NCI-H1694 (cell line): ENCODE measurements at places on chromosomes 6 and 20.

DNA sequence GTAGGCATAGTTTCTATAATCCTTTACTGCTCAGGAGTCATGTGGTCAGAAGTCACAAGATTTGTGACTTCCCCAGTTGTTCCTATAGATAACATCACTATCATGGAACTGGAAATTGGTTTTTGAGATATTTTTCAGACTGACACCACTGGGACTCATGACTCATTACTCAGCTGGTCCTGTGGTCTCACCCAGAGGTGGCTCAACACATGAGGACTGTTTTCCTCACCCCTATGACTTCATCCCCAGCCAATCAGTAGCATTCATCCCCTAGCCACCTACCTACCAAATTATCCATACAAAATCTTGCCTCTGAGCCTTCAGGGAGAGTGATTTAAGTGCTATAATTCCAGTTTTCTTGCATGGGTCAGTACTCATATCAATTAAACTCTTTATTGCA lies 1217.7 kb downstream of the EPHA7 start:
- no peak for DNase-seq

DNA sequence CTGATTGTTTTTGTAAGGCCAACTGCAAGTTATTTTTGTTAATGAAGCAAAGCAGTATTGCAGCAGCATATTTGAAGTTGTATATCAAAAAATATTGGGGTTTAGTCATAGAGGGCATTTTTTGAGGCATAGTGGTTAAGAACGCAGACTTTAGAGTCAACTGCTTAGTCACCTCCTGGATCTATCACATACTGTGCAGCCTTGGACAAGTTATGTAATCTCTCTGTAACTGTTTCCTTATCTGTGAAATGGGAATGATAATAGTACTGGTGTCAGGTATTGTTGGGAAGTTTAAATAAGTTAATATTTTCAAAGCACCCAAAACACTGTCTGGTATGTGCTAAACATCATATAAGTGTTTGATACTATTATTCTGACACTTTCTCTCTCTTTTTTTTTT lies 27.2 kb upstream of the EFHC1 start:
- no peak for DNase-seq

- peak; percentile 20 for DNase-seq
Observed at GRCh38 chr20:38649275-38649891, 47.8 kb downstream of the ARHGAP40 start.

DNA sequence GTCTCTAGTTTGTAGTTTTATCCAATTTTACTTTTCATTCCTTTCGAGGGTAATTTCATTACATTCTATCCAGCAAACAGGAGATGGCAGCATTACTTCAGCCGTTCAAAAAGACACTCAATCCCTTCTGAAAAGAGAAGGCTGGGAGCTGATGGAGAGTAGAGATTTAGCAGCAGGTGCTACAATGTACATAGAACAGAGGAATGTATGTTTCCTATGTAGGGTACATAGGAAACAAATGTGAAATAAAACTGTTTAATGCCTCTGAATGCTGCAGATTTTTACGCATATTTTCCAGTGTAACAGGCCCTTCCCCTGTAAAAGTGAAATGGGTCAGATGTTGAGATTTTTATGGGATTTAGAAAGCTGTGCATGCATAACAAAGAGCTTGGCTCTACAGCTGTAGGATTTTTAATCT lies 16.0 kb downstream of the RPS12 start:
- DNase-seq, result no peak

- DNase-seq, result no peak
Observed at GRCh38 chr20:22575087-22575721, 9.2 kb downstream of the FOXA2 start.

GRCh38 chr6:131412960-131413830 lies 159.8 kb upstream of the ARG1 start:
- DNase-seq, result no peak

DNA sequence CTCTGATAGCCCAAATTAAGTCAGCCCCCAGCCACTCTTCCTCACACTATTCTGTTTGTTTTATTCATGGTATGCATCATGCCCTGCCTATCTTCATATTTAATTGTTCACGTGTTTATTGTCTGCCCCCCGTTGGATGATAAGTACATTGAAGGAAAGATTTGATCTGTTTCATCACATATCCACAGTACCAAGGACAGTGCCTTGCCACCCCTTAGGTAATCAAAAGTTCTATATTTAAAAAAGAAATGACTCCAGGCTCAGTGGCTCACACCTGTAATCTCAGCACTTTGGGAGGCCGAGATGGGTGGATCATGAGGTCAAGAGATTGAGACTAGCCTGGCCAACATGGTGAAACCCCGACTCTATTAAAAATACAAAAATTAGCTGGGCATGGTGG lies 10.2 kb upstream of the RIN2 start:
- no peak for DNase-seq

DNA sequence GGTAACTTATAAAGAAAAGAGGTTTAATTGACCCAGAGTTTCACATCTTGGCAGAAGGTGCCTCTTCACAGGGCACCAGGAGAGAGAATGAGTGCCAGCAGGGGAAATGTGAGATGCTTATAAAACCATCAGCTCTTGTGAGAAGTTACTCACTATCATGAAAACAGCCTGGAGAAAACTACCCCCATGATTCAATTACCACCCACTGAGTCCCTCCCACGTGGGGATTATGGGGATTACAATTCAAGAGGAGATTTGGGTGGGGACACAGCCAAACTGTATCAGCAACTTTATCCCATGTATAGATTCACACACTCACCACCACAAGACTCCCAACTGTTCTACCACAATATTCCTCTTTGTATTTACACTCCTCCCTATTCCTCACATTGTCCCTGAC lies 10.6 kb downstream of the PDSS2 start:
- DNase-seq, result no peak

DNA sequence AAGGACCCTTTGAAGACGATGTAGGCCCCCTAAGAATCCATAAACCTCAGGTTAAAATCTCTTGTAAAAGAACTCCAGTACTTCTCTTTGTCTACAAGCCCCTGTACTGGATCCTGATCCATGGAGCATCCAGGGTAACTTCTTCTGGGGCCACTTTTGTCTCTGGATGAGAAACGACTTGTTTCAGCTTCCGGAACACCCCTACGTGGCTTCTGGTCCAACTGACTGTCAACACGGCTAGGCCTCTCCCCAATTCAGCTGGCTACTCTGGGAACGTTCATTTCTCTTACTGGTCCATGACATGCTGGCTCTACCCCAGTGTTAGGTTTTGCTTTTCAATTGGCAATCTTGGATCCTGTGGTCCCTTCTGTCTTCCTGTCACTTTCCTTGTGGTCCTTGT lies 198.0 kb downstream of the BACH2 start:
- DNase-seq, result no peak

- DNase-seq, result no peak
Observed at GRCh38 chr6:45697605-45698004, 318.1 kb downstream of the CLIC5 start.

- DNase-seq, result no peak
Observed at GRCh38 chr6:170199716-170200115, 91.2 kb downstream of the DLL1 start.

DNA sequence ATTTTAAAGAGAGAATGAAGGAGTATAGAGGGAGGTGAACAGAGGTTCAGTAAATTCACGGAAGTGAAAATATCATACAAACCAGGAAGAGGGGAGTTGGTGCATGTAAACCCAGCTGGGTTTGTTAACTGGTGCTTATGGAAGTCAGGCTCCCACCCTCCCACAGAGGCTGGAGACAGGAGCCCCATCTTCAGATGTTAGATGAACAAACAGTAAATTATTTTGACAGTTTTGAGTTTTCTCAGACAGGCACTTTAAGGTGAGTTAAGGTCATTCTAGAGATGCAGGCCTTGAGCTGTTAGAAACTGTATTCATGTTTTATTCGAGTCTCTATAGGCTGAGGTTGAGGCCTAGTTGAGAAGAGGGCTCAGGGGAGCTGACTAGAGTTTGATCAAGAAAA lies 41.8 kb upstream of the FUCA2 start:
- no peak for DNase-seq

DNA sequence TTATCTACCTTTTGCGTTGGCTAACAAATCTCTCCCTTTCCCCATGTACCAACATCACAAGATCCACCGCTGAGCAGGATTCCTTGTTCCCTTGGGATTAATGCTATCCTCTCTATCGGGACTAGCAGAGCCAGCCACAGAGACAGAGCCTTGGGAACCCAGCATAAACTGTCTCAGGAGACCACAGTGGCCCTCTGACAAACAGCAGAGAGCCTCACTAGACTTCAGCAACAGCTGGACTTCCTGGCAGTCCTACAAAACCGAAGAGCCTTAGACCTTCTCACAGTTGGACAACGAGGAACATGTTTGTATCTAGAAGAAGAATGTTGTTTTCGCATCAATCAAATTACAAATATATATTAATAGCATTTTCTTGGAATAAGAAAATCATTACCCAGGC lies 39.6 kb upstream of the POU5F1 start:
- DNase-seq, result no peak

DNA sequence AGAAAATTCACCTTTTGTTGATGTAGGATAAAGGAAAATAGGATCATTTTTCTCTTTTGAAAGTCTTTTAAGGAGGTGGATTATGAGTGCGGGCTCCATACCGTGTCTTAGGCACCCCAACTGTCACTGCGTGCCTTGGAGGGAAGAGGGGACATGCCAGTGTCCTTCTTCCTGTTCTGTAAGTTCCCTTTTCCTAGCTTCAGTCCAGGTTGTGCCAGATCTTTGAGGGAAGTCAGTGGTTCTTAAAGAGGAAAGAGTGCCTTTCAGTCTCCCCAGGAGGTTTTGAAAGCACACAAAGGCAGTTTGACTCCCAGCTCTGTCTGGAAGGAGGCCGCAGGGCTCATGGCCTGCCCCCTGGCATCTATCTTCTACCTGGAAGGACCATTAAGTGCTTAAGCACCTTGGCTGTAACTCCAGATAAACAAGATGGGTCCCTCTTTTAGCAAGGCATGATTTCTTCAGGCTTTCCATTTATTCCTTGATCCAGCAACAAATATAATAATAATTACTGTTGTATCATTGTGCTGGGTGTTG lies 13.0 kb downstream of the EFCAB8 start:
- no peak for DNase-seq

GRCh38 chr6:90703336-90703735 lies 116.5 kb upstream of the MAP3K7 start:
- DNase-seq, result no peak

GRCh38 chr6:45965792-45966191 lies 49.9 kb downstream of the CLIC5 start:
- no peak for DNase-seq

DNA sequence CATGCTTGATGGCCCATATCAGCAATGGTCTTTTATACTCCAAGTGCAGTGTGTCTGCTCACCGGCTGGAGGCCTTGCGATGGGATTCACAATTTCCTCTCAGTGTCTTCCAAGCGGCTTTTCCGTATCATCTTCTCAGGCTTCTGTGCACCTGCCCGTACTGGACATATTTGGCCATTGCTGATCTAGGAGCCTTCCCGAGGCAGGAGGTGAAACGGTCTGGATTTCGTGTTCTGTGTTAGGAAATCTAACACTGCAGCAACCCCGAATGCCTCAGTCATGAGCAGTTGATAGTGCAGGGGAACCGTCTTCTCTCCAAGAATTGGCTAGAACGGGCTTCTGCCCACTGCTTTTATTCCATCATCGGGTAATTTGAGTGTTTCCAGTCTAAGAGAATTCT lies 60.5 kb downstream of the PPP1R14C start:
- no peak for DNase-seq

DNA sequence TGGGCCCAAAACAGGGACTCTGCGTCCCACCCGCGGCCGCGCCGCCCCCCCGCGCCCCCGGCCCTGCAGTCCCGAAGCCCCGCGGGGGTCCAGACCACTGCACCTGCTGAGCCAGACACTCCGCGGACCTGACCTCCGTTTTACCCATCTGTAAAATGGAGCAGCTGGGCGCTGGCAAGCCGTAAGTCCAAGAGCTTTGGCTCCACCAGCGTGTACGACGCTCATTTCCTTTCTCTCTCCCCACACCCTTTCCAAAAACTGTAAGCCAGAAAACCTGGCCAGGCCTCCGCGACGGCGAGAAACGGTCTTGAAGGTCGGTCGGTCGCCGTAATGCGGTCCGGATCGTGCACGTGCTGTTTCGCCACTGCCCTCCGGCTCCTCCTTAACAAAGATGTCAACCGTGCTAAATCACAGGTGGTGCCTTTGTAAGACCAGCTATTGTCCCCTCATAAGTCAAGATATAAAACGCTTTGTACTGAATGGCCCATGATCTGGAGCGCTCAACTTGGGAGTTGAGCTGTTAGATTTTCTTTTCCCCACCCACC lies 7.8 kb upstream of the NR2E1 start:
- no peak for DNase-seq

DNA sequence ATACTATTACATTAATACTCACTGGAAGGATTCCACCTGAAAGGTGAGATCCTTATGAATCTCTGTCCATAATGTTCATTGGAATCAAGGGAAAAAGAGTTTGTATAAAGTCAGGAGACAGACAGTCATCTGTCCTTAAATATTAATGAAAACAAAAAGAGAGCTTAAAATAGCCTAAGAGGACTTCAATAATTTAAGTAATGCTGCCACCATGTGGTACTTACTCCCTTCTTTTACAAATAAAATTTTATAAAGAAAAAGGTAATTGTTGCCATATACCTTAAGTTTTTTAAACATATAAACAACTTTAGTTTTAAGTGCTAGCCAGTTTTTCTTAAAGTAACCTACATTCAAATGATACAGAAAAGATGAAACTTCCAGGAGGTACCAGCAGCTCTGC lies 5.1 kb downstream of the BLOC1S5 start:
- peak; percentile 42 for DNase-seq

GRCh38 chr6:25919657-25920056 lies 10.8 kb downstream of the SLC17A2 start:
- no peak for DNase-seq

DNA sequence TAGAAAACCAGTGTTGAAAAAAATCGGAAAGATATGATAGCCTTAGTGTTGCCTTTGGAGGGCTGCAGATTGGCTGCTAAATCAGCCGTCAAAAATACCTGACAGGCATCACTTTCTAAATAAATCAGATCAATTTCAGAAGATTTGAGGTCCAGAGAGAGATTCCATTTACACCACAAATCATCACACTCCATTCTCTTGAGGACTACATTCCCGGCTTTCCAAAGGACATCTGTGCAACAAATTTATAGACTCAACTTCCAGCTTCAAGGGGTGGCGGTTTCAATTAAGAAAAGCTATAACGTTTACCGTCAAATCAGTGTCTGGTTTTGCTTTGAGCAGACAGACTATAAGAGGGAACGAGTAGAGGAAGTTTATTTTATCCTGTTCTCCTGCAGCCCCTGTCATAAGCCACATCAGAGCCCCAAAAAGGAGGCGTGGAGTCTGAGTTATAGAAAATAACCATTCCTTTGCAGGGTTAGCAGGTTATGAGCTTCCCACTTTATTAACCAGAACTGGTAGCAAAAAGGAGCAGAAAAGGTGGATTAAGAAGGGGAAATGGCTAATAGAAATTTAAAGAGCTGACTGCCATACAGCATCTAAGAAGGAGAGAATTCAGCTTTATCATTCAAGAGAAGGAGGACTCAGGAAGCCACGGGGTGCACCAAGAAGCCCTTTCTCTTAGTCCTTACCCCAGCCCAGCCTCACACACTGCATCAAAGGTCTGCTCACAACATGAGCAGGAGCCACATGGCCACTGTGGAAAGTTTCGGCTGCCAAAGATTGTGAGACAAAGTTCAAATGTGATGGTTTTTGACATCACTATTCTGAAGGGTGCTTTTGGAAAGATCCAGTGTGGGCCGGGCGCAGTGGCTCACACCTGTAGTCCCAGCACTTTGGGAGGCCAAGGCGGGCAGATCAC lies 12.9 kb upstream of the UQCC2 start:
- no peak for DNase-seq
